ENCODE measurements at places on chromosomes 1 and 21.

GRCh38 chr1:81848880-81849682, 48.3 kb downstream of the ADGRL2 start:
- DNase-seq, result no peak

GRCh38 chr1:18736958-18737357, 106.3 kb downstream of the PAX7 start:
- DNase-seq, result no peak

DNA sequence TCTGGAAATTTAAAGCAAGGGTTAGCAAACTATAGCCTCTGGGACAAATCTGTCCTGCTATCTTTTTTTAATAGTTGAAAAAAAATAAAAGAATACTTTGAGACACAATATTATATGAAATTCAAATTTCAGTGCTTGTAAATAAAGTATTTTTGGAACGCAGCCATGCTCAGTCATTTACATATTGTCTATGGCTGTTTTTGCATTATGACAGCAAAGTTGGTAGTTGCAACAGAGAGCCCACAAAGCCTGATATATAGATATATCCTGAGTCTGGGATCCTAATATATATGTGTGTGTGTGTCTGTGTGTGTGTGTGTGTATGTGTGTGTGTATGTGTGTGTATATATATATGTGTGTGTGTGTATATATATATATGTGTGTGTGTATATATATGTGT, 20.8 kb downstream of the SSR2 start:
- DNase-seq, result no peak

- DNase-seq, result no peak
Measured at GRCh38 chr1:21620011-21620410, 49.1 kb downstream of the RAP1GAP start.

GRCh38 chr1:118104951-118105350, 80.1 kb downstream of the SPAG17 start:
- no peak for DNase-seq

DNA sequence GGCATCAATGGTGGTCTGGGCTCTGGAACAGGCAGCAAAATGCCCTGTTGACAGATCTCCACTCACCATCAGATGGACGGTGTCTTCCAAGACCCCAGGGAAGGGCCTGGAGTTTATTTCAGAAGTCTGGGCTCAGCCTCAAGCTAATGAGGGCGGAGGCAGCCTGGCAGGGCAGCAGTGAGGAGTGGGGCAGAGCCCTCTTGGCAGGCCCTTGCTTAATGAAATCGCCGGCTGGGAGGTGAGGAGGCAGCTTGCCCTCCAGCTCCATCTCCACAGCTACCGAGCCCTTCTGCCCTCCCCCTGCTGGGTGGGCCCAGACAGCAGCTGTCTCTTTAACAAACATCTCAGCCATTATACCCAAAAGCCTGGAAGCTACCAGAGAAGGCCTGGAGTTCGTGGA, 22.0 kb upstream of the GRIK3 start:
- DNase-seq, result no peak

DNA sequence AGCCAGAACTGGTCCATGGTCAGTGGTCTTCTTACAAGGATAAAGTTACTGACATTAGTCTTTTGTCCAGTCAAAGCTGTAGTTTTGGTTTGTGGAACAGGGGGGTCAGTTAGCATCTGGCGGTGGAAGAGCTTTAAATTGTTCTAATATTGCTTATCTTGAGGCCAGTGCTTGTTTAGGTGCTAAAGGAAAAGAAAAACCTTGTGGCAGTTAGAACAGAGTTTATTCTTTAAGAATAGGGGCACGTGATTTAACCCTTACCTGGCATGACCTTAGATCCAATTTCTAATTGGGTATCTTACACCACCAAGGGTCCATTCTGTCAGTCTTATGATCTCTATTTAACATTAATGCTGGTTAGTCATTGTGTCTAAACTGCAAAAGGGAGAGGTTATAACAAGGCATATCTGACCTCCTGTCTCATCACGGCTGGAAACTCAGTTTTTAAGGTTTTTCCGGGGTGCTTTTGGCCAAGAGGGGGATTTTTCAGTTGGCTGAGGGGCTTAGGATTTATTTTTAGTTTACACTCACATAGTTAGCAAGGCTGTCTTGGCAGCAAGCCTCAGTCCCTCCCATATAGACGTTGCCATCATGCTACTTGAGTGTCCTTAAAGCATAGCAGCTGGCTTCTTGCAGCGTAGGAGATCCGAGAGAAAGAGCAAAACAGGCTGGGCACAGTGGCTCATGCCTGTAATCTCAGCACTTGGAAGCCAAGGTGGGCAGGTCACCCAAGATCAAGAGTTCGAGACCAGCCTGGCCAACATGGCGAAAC, 60.1 kb upstream of the FAM89A start:
- no peak for DNase-seq

DNA sequence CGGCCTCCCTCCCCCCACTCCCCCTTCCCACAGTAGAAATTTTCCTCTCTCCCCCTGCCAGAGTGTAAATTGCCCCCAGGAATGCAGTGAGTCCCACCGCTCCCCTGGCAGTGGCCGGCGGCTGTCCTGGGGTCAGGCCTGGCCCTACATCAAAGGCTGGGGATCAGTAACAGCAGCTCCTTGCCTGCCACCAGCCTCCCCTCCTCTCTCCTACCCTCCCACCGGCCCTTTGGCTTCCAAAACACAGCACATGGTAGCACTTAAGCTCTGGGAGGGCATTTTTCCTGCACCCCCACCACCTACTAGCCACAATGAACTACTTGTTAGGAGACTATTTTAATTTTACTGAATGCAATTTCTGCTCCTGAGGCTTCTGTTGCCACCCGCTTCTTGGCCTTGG, 9.0 kb upstream of the COL8A2 start:
- DNase-seq, result no peak

DNA sequence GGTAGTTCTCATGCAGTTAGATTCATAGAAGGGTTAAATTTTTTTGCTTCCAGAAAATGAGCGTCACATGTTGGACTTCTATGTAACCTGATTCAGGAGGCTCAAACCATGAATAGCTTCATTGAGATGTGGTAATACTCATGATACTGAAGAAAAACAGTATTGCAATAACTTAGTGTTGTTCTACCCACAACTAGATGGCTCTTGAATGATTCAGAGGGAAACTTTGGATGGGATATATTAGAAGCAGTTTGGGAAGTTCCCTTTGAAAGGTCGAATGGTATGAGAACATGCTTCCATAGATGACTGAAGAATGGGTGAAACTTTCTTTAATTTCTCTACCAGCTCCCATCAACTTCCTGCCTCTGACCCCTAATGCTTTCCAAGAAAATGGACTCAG, 211.7 kb upstream of the PTGFR start:
- DNase-seq, result no peak

GRCh38 chr1:111283838-111284237, 6.8 kb upstream of the CHIA start:
- DNase-seq, result no peak

GRCh38 chr21:45270306-45270821, 17.3 kb downstream of the POFUT2 start:
- no peak for DNase-seq

- no peak for DNase-seq
Measured at GRCh38 chr1:155892796-155893195, 18.4 kb downstream of the RIT1 start.

DNA sequence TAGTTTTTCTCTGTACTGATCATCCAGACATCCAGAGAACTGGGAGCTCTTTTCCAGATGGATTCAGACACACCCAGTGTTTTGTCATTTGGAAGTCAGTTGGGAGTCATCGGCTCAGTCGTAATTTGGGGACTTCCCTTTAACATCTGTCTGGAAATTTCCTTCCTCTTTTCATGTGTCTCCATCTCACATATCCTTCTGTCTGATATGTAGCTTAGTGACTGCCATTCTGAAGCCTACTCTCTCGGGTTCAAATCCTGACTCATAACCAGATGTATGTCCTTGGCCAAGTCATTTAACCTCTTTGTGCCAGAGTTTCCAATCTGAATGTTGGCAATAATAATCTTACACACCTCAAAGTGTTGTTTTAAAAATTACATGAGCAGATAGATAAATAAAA, 3.0 kb downstream of the MORC3 start:
- no peak for DNase-seq

- no peak for DNase-seq
Measured at GRCh38 chr1:234874291-234875288, 254.0 kb downstream of the TOMM20 start.

- no peak for DNase-seq
Measured at GRCh38 chr1:33029921-33030320, 6.8 kb downstream of the AK2 start.

- no peak for DNase-seq
Measured at GRCh38 chr1:15406614-15407559, 2.8 kb upstream of the EFHD2 start.

DNA sequence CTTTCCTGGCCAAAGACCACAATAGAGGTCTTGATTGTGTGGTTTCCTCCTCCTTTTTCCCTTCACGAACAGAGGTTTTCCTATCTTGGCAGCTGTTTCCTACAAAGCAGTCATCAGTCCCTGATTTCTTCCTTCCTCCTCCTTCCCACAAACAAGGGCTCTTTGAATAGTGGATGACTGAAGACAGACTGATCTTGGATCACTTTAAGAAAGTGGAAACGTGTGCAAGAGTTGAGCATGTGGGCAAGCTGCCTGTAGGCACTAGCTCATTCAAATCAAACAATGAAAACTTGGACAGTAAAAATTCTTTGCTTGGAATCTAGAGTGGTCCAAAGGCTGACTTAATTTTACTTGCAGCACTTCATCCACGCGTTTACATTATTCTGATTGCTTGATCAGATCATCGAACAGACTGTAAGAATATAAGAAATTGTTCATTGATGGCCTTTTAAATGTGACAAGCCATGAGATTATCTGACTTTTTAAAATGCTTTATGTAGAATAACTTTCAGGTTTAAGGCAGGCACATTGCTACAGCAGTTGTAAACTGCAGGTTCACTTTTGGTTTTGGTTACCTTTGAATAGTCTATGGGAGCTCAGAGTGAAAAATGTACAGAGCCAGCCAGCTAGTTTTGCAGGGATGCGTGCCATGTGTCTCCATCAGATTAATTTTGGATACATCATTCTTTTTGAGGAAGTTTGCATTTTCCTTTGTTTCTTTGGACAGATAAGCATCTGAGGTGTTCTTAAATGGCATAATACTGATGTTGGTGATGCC, 34.4 kb downstream of the ADGRL2 start:
- DNase-seq, result no peak

GRCh38 chr1:186722711-186723309, 42.6 kb upstream of the PTGS2 start:
- no peak for DNase-seq

GRCh38 chr1:169890761-169891538, 2.7 kb downstream of the SCYL3 start:
- no peak for DNase-seq

GRCh38 chr21:25501462-25501861, 105.8 kb downstream of the MRPL39 start:
- DNase-seq, result no peak

DNA sequence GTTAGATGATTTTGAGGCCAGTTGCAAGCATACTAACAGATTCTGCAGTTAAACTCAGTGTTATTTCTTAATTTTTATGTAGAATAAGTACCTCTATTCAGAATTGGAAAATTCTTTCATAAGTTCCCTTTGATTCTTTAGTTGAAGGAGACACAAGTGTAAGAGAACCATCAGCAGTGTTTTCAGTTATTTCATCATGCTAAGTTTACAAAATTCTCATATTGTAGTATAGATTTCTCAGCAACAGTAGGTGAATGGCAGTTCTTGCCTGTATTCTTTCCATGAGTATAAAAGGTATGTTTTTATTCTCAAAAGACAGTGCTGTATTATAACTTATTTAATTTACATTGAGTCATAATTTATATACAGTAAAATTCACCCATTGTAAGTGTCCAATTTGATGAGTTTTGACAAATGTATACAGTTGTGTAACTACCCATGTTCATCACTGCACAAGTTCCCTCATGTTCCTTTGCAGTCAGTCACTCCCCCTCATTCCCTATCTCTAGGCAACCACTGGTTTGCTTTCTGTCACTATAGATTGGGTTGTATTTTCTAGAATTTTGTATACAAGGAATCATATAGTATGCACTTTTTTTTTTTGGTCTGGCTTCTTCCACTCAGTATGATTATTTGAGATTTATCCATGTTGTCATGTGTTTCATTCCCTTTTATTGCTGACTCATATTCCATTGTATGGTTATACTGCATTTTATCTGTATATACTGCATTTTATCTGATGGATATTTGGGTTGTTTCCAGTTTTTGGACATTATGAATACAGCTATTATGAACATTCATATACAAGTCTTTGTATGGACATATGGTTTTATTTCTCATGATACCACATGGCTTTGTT, 3.9 kb downstream of the RPS6KC1 start:
- no peak for DNase-seq

- no peak for DNase-seq
Measured at GRCh38 chr1:121546830-121547591, 362.2 kb downstream of the SRGAP2C start.

Measured in activated CD8-positive, alpha-beta memory T cell treated with anti-CD3 and anti-CD28 coated beads for 1 hour (primary cell).